ENCODE measurements at places on chromosomes 3 and 15.
A peak's percentile ranks its signal among the peaks of the same experiment; 100 is the strongest.

DNA sequence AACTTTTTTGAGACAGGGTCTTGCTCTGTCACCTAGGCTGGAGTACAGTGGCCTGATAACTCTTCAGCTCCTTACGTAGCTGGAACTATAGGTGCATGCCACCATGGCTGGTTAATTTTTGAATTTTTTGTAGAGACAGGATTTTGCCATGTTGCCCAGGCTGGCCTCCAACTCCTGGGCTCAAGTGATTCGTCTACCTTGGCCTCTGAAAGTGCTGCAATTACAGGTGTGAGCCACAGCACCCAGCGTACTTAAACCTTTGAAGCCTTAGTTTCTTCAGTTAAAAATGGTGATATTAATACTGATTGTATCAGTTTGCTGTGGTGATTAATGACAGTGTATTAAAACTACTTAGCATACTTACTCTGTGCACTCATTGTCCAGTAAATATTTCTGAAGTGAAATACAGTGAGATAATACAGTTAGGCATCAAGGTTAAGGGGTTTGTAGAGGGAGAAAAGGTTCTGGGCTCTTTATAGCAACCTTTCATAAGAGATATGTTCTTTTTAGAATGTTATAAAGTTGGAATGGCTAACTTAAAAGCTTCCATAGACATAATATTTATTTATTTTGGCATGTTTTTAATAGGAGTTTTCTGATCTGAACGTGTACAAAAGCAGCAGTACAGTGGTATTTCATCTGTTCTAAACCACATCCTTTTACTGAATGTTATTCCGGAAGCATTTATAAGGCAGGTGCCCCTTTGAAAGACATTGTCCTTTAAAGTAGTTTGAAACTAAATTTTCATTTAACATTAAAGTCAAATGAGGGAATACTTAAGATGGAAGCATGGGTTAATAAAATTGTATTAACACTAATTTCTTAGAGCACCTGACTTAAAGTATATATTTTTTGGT, 23.6 kb downstream of the NCK1 start:
- no peak for DNase-seq

DNA sequence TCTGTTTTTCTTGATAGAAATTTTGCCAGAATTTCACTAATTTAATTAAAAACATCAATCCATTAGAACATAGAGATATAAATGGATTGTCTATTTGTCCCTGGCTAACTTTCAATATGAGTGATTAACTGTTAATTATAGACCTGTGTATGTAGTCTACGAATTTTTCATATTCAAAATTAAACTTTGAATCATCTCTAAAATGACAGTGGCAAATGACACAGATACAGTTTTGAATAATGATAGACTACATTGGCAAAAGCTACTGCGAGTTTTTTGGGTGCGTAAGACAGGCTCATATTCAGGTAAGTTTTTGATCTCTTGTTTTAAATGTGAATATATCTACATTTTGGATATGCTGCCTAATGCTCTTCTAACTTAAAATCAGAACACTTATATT, 86.0 kb upstream of the TBC1D5 start:
- no peak for DNase-seq

DNA sequence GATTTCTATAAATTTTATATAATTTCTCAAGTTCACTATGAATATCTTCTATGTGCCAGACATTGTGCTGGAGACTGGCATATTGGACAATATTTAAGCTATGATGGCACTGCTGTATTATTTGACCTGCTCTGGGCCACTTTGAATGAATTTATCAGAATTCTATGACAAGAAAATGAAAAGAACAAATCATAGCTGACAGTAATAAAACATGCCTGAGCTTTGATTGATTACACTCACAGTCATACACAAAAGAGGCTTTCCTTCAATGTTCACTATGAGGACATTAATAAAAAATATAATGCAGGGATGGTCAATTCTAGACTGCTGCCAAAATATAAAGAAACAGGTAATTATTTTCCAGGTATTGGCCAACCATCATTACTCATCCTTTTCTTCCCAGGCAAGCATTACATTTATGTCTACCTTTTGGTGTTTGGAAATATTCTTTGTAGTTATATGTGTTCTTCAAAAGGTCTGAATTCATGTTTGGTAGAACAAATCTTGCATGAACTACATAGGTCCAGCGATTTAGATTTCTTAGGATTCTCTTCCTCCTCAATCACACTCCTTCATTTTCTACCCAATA, 81.0 kb upstream of the ALCAM start:
- DNase-seq: no peak

- no peak for DNase-seq
Observed at GRCh38 chr15:60353245-60353920, 44.4 kb downstream of the ANXA2 start.

- DNase-seq: no peak
Observed at GRCh38 chr3:176430244-176431037, 766.8 kb downstream of the TBL1XR1 start.

GRCh38 chr15:58279654-58280053, 141.5 kb downstream of the AQP9 start:
- DNase-seq: no peak

DNA sequence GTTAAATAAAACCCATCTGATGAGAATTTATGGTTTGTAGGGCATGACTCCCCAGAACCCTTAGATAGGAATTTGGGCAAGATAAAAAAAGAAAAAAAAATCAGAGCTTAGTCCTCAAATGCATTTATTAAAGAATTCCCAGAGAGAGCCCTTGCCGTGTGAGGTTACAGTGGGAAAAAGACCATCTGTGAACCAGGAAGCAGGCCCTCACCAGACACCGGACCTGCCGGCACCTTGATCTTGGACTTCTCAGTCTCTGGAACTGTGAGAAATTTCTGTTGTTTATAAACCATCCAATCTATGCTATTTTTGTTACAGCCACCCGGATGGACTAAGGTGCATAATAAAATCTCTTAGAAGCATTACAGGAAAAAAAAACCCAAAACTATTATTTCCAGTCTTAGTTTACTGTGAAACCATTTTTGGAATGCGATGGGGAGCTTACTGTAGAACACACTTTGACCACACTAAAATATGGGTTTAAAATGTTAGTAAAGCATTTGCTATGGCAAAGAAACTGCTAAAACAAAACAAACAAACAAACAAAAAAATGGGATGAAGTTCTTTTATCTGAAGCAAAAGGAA, 72.2 kb downstream of the LEKR1 start:
- no peak for DNase-seq

DNA sequence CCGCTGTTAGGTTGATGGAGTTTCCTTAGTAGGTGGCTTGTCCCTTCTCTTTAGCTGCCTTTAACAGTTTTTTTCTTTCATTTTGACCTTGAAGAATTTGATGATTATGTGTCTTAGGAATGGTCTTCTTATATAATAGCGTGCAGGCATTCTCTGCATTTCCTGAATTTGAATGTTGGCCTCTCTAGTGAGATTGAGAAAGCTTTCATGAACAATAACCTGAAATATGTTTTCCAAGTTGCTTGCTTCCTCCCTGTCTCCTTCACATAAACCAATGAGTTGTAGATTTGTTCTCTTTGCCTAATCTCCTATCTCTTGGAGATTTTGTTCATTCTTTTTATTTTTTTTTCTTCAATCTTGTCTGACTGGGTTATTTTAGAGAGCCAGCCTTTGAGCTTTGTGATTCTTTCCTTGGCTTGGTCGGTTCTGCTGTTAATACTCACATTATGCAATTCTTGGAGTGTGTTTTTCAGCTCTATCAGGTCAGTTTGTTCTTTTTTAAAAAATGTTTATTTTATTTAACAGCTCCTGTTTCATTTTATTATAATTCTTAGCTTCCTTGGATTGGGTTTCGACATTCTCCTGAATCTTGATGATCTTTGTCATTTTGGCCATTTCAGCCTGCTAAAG, 627.9 kb downstream of the SI start:
- no peak for DNase-seq

GRCh38 chr3:37761586-37761985, 100.1 kb upstream of the CTDSPL start:
- no peak for DNase-seq

DNA sequence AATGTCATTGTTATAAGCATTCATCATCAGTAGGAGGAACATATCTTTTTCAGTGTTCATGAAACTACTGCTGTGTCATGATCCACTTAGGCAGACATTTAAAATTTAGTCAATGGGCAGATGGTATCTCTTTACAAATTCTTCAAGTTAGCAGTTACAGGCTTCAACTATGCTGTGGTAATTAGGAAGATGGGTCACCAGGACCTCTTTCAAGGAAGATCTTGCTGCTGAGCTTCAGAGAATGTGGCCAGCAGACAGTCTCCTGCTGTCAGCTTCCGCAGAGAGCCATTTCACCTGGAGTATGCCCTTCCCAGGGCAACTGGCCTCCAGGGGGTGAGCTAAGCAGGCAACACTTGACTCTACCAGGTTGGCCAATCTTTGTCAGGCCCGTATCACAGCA, 19.4 kb downstream of the IFT57 start:
- no peak for DNase-seq

DNA sequence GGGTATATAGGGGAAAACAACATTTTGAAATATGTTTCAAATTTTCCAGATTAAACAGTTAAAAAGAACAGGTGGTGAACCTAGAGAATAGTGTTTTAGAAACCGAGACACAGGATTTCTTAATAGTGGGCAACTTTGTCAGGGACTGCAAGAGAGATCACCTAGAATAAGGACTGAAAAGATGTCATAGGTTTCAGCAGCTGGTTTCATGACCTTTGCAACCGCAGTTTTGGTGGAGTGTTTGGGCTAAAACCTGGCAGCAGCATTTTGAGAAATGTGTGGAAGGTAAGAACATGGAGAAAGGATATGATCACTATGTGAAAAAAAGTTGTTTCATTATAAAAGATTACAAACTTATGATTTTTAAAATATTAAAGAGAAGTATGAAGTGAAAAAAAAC, 34.9 kb downstream of the PRKCI start:
- DNase-seq: no peak

GRCh38 chr3:79415356-79415755, 352.4 kb downstream of the ROBO1 start:
- DNase-seq: no peak

GRCh38 chr15:85794598-85795336, at the start of gene KLHL25:
KLHL25 (minus strand) TSS chr15:85794925; CDS start chr15:85769810, 25,115 bp downstream.
- peak; percentile 98 for DNase-seq

- DNase-seq: no peak
Observed at GRCh38 chr3:30538791-30539190, 67.6 kb upstream of the TGFBR2 start.

- DNase-seq: no peak
Observed at GRCh38 chr3:51311055-51311454, 74.0 kb upstream of the MANF start.

DNA sequence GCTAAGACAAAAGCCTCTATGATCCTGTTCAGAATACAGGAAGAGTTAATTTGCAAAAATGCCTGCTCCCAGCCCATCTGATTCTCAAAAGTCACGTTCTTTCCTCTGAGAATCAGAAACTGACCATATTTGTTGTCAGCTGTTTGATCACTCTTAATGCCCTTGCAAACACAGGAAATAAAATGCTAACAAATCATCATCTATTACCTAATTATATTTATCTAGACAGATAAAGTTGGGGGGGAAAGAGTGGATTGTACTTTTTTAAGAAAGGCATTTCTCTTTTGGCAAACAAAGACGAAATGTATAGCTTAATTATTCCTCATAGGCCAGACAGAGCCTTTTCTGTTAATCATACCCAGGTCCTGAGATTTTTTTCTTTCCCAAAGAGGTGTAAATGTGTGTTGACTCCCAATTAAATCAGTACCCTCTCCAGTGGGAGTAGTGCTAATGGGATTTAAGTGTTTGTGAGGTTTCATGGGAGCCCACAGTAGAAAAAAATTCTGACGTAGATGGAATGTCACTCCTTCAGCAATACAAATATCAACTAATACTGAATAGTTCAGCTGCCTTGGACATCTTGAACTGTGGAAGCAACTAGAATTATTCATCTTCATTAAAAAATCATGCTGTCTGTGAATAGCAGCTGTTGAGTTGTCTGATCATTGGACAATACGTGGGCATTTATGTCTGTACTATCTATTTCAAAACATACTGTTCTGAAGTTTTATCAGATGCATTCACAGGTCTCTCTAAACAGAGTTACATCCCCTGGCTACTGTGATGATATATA, 22.5 kb upstream of the BNIP2 start:
- DNase-seq: no peak

GRCh38 chr15:52256930-52257733, 38.5 kb downstream of the MYO5C start:
- no peak for DNase-seq

DNA sequence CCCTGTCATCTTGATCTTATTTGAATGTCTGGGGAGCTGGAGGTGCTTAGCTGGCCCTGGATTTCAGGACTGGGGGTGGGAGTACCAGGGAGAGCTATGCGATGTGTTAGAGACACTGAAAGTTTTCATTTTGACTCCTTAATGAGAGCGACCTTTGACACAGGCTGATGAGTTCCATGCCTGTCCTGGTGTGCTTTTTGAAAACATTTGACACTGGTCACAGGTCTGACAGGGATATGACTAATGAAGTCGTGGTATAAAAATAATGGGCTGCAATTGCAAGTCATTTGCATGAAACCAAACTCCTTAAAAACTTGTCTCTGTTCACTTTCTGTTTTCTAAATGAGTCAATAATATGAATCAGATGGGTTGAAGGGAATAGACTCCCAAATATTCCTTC, 81.9 kb downstream of the MECOM start:
- no peak for DNase-seq

DNA sequence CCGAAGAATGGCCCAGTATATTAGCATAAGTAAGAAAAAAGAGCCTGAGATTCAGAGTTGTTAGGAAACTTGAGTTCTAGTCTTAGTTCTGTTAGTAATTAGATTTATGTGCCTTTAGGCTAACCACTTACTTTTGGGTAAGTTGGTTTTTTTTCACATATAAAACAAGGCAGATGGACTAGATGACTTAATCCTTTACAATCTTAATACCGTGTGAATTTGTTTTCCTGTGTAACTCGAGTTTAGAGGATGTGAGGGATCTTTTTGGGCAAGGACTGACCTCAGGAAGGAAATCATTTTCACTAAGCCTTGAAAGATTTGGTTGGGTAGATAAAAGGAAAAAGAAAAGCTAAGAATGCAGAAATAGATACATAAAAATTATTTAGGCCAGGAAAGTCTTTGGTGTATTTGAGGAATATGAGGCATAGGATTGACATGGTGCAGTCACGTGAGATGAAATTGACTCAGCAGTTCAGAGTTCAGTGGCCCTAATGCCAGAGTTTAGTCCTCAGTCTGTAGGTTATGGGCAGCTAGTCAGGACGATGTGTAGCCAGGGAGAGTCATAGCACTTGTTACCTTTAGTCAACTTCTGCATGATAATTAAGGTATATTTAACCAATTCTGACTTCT, 34.6 kb downstream of the PAK2 start:
- DNase-seq: no peak

GRCh38 chr15:86432861-86433260, 353.2 kb downstream of the AGBL1 start:
- no peak for DNase-seq

GRCh38 chr15:62495670-62496614, 330.9 kb upstream of the C2CD4B start:
- DNase-seq: no peak

- DNase-seq: no peak
Observed at GRCh38 chr3:182947888-182948287, 32.5 kb downstream of the DCUN1D1 start.

- no peak for DNase-seq
Observed at GRCh38 chr3:133833267-133833666, 27.7 kb downstream of the SRPRB start.

- no peak for DNase-seq
Observed at GRCh38 chr3:31613177-31613576, 80.5 kb downstream of the STT3B start.

- DNase-seq: no peak
Observed at GRCh38 chr3:194900854-194901522, 215.3 kb downstream of the FAM43A start.

Measured in RWPE2 (cell line).